Lower lobe of right lung (tissue), 2 donors: ENCODE measurements at places on chromosomes 5 and 9.

- H3K27ac ChIP-seq = no peak overlapping the region
- no peaks in the 10 kb centered on the region for H3K27me3 ChIP-seq
- H3K4me1 ChIP-seq = no peaks in the 10 kb centered on the region
- DNase-seq = no peak
- no peaks in the 10 kb centered on the region for H3K36me3 ChIP-seq
Observed at GRCh38 chr5:91293131-91293530, 90.0 kb downstream of the ARRDC3 start.

GRCh38 chr5:123138774-123139173, 49.7 kb downstream of the PRDM6 start:
- H3K36me3 ChIP-seq = no peaks in the 10 kb centered on the region
- H3K27ac ChIP-seq = no peak overlapping the region
- no peaks in the 10 kb centered on the region for H3K4me1 ChIP-seq
- no peaks in the 10 kb centered on the region for H3K27me3 ChIP-seq

GRCh38 chr5:3104429-3105060, 353.1 kb upstream of the IRX2 start:
- no peak overlapping the region for H3K4me3 ChIP-seq
- H3K36me3 ChIP-seq = no peaks in the 10 kb centered on the region
- H3K4me1 ChIP-seq = no peaks in the 10 kb centered on the region
- H3K27ac ChIP-seq = no peak overlapping the region
- peaks cover 7% of the 10 kb centered on the region for H3K27me3 ChIP-seq

DNA sequence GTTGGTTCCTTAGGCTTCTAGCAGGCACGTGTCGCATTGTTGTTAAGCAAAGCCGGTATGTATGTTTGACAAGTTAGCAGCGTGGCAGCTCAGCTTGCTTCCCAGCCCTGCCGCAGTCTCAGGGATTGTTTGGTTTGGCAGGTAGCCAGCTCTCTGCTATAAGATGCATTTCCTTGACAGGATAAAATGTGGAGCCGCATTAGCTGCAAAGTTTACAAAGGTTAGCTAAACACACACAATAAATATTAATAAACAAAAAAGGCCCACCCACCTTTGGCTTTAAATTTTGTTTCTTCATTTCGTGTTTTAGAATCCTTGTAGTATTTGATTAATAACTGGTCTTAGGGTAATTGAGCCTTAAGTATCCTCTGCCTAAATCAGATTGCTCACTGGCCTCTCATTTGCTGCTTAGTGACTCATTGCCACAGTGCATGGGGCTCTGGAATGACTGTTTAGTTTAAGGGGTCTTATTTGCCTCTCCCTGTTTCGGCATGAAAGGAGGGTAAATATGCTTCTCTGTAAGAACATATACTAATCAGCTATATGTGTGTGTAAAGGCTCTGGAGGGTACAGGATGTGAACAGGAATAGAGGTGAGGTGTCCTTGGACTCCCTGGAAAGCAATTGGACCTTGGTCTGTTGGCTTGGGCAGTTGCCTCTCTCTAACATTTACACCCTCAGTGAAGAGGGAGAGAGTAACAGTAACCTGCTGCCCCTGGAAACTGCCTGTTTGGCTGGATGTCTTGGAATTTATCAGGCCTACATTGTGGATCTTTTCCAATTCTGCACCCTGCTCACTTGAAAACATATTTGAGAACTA, 122.0 kb downstream of the GDNF start:
- H3K27ac ChIP-seq = no peak overlapping the region
- H3K36me3 ChIP-seq = peaks cover 9% of the 10 kb centered on the region
- H3K27me3 ChIP-seq = no peaks in the 10 kb centered on the region
- H3K4me3 ChIP-seq = no peak overlapping the region

- DNase-seq = no peak
- no peaks in the 10 kb centered on the region for H3K36me3 ChIP-seq
- no peak overlapping the region for H3K27ac ChIP-seq
- H3K4me3 ChIP-seq = no peak overlapping the region
- no peaks in the 10 kb centered on the region for H3K27me3 ChIP-seq
Observed at GRCh38 chr9:106834888-106835287, 28.1 kb upstream of the ZNF462 start.

DNA sequence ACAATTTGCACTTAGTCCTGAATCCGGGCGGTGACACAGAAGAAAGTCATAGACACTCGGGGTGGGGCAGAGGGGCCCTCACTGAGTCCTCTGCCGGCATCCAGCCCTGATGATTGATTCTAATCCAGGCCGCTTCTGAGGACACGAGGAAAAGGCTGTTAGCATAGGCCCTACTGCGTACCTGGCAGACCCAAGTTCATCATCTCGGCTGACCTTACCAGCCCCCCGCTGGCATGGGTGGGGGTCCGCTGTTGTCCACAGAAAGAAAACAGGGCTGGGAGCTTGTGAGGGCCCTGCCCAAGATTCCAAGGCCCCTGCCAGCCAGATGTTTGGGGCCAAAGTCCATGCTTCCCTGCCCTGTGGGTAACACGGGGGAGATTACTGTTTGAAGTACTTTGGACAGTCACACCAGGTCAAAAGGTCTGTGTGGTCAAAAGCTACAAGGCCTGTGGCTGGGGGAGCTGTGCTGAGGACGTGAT, 24.5 kb downstream of the ERGIC1 start:
- no peaks in the 10 kb centered on the region for H3K36me3 ChIP-seq
- peaks cover 83% of the 10 kb centered on the region for H3K4me1 ChIP-seq
- H3K27me3 ChIP-seq = no peaks in the 10 kb centered on the region
- no peak for DNase-seq
- no peak overlapping the region for H3K4me3 ChIP-seq
- H3K27ac ChIP-seq = peak overlapping the region; percentile 78

DNA sequence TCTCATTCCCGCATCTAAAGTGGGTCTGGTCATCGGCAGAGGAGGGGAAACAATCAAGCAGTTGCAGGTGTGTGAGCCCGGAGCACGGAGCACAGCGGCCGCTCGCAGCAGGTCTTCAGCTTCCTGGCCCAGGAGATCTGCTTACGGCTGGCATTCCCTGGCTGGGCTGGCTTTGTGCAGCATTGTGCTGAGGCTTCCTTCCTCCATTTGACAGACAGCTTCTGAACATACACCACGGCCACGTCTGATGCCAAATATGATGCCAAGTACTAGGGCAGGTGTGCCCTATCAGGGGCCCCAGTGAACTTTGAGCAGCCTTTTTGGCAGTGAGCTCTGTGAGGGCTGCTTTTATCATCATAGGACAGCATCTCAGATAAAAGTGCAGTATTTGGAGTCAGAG, 37.1 kb downstream of the FUBP3 start:
- no peaks in the 10 kb centered on the region for H3K27me3 ChIP-seq
- no peaks in the 10 kb centered on the region for H3K4me1 ChIP-seq
- DNase-seq = no peak
- H3K4me3 ChIP-seq = no peak overlapping the region

GRCh38 chr5:123907349-123907748, 395.4 kb downstream of the CSNK1G3 start:
- H3K36me3 ChIP-seq = no peaks in the 10 kb centered on the region
- no peak for DNase-seq
- no peak overlapping the region for H3K4me3 ChIP-seq
- no peak overlapping the region for H3K27ac ChIP-seq

- no peak overlapping the region for H3K27ac ChIP-seq
- H3K36me3 ChIP-seq = no peaks in the 10 kb centered on the region
- no peaks in the 10 kb centered on the region for H3K4me1 ChIP-seq
Observed at GRCh38 chr9:115411516-115411915, 293.6 kb upstream of the TNC start.

DNA sequence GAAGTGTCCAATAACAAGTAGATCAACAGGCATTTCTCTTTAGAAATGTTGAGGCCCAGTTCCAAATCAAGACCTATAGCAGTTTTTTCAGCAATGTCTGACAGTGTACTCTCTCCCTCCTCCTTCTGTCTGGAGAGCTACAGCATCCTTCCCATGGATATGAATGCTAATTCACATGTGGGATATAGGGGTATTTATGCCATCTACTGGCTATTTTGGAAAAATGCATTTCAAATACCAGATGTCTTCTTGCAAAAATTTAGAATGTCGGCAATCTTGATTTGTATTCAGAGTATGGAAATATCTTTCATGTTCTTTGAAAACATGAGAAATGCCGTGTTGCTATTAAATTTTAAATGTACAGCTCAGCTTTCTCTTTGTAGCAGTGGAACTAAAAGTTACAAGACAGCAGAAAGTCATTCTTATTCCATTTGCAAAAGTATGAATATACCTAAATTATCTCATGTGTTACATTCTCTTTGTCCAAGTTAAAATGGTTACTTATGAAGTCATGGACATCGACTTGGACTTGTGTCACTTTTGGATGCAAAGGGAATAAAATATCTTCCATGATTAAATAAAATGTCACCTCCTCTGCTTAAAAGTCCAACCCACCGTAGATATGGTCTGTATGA, 647.8 kb downstream of the TAF11L14 start:
- no peaks in the 10 kb centered on the region for H3K36me3 ChIP-seq
- no peaks in the 10 kb centered on the region for H3K27me3 ChIP-seq
- no peak overlapping the region for H3K4me3 ChIP-seq
- H3K4me1 ChIP-seq = no peaks in the 10 kb centered on the region

DNA sequence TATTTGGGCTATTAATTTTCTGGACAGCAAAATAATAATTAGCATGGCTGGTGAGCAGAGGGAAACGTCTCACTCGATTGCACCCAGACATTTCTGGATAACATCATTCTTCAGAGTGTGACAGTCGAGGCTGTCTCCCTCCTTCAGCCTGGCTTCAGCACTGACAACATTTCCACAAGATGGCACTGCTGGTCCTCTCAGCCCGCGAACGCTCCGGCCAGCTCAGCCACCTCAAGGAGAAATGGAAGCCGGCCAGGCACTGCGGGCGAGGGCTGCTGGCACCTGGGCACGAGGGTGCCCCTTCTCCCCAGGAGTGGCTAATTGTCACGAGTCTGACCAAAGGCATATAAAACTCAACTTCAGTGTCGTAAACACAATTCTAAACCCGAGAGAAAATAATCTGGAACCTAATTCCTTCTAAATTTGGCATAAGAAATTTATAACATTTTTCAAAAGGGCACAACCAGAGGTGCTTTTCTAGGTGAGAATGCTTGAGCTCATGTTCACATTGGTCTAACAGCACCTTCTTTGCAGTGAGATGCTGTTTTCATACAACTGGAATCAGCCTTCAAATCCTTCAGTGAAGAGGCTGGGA, 65.9 kb downstream of the DAP start:
- no peak overlapping the region for H3K4me3 ChIP-seq
- no peak overlapping the region for H3K27ac ChIP-seq
- peaks cover 10% of the 10 kb centered on the region for H3K4me1 ChIP-seq
- H3K27me3 ChIP-seq = no peaks in the 10 kb centered on the region
- peak; percentile 85 for DNase-seq
- H3K36me3 ChIP-seq = no peaks in the 10 kb centered on the region

- H3K4me3 ChIP-seq = no peak overlapping the region
- no peaks in the 10 kb centered on the region for H3K4me1 ChIP-seq
- H3K27ac ChIP-seq = no peak overlapping the region
- DNase-seq = no peak
Observed at GRCh38 chr9:120348951-120349429, 231.0 kb downstream of the CDK5RAP2 start.

DNA sequence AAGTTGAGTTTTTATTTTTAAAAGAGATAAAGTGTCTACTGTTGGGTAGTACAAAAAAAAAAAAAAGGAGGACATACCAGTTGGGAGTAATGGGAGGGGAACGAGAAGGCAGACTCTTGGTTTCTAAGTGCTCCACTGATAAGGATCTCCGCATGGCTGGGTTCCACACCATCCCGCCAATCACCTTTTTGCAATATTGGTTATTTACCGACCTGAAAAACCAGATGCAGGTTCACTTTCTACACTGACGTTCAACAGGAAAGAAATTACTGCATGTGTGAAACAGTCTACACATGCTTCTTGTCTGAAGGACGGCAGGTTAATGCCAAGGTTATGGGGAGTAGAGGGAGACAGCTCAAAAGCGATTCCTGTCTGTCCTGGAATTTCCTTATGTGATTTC, 75.5 kb downstream of the PTPN3 start:
- H3K4me3 ChIP-seq = no peak overlapping the region
- no peak overlapping the region for H3K27ac ChIP-seq
- no peaks in the 10 kb centered on the region for H3K27me3 ChIP-seq
- DNase-seq = no peak
- no peaks in the 10 kb centered on the region for H3K4me1 ChIP-seq
- H3K36me3 ChIP-seq = peaks cover 18% of the 10 kb centered on the region
